ENCODE measurements at places on chromosomes 2 and 18.
A peak's percentile ranks its signal among the peaks of the same experiment; 100 is the strongest.

- no peak for DNase-seq
These were observed 37.5 kb downstream of the SLC4A3 start for GRCh38 chr2:219664944-219665343.

- no peak for DNase-seq
These were observed 119.9 kb upstream of the RND3 start for GRCh38 chr2:150607390-150607811.

GRCh38 chr2:138500592-138501424 is 762 bp upstream of the SPOPL start:
- DNase-seq = no peak

- DNase-seq = no peak
These were observed 1.7 kb downstream of the EML4 start for GRCh38 chr2:42170619-42171395.

DNA sequence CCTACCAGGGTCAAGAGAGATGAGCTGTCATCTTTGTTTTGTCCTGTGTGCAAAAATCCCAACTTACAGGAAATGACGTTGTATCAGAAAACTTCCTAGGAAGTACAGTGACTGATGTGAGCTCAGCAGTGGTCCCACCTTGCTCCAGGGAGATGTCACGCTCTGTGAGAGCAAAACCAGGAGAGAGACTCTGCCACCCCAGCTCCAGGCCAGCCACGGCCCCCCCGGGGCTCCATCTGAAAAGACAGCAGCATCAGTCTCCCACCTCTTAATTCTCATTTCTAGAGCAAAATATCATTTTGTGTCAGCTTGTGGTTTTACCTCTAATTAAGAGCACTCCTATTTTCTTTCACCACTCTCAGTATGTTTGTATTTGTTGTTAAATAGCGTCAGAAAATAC is 57.5 kb downstream of the MYL12B start:
- no peak for DNase-seq

DNA sequence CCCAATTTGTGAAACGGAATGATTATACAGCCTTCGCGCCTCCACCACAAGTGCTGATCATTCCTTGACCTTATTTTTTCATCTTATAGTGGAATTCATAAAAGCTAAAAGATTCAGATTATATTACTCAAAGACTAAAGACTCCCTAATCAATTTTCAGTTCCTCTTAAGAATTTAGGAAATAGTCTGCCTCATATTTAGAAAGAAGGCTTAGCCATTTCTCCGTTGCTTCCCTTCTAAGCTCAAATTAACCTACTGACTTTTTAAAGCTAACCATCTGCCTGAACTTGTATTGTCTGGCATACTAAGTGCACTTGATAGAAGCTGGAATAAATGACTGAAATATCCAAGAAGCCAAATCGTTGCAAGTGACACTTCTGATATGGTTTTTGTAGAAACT is 44.7 kb downstream of the HNRNPLL start:
- DNase-seq = no peak

DNA sequence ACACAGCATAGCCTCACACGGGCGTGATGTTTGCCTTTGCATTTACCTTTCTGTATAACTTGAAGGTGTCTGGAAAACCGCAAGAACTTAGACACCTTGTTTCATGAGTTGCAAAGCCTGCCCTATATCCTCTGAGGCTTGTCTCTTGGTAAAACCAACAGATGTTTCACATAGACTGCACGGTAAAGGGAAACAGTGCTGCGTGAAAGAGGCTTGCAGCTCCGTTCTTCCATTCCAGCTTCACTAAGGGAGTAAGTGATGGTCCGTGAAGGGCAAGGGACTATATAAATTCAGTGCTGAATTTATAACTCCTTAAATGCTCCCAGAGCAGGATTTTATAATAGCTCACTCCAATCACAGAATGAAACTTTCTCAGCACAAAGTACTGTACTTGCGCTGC is 360.5 kb downstream of the SOX11 start:
- no peak for DNase-seq

DNA sequence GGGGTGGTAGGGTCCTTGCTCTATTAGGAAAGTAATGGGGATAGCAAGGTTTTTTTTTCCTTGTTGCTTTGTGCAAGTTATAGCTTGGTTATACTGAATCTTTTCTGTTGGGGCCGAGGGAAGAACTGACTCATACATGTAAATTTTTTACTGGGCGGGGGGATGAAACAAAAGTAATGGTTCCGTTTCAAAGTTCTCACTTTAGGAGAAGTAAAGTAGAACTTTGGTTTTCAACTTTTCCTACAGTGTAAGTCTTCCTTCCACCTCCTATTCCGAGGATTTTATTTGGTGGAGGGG is 1.1 kb downstream of the AFTPH start:
- DNase-seq = peak; percentile 40

GRCh38 chr2:143807192-143807591 is 678.0 kb downstream of the ARHGAP15 start:
- no peak for DNase-seq

DNA sequence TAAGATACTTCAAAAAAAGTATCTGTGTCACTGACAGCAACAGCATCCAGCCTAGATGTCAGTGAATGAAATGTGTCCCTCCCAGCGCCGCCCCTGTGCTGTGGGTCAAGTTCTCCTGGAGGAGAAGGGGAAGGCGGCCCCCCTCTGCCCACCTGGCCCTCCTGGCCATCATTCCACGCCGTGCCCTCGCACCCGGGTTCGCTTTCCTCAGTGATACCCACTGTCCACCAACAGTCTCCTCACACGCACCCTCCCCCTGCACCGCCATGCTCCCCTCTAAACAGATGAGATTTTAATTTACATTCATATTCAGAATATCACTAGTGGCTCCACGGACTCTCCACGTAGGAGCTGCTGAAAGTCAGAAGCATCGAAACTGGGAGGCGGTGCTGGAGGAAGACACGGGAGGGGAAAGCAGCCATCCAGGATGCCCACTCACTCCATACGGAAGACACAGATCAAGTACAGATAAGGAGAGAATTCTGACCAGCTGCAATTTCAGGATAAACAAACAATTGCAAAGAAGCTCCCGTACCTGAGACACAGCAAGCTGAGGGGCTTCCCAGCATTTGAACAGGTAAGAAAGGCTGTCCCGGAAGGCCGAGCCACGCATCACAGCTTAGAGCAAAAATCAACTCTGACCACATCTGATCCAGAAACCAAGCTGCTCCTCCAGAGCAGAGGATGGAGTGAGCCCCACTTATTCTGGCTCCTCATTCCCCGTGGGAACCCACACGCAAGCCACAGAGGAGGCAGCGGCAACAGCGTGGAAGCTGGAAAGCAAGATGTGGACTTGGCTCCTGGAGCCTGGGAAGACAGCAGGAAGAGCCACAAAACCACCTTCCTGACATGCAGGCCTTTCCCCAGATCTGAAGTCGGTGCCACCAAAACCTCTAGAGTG is 49.7 kb downstream of the PXDN start:
- DNase-seq = no peak

DNA sequence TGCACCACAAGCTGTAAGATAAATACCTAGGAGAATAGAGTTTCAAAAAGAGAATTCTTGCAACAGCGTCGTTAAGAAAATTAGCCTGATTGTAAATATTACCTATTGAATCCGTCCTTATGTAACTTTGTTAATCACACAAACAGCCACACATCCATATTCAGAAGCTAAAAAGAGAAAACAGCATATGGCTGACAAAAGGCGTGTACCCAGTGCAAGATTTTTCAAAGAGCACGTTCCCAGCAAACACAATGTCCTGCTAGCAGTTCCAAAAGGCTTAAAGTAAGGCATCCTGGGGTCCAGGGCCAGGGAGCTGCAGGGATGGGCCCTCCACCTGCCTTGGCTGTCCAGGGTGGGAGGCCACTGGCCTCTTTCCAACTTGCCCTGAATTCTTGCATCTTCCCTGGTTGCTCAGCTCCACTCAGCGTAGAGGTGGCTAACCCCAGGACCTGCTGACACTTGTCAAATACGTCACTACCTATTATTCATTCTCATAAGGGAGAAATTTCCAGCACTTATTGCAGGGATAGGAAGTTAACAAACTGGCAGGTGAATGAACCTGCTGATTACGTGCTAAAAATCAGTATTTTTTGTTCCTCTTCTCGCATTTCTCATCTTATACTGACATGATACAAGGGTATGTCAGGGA is 102.1 kb upstream of the NEDD4L start:
- no peak for DNase-seq

GRCh38 chr2:11631462-11631861 is 38.5 kb downstream of the NTSR2 start:
- DNase-seq = no peak

GRCh38 chr2:48232351-48232750 is 297.6 kb upstream of the STON1 start:
- no peak for DNase-seq

GRCh38 chr18:41938445-41938844 is 16.6 kb upstream of the PIK3C3 start:
- DNase-seq = no peak

DNA sequence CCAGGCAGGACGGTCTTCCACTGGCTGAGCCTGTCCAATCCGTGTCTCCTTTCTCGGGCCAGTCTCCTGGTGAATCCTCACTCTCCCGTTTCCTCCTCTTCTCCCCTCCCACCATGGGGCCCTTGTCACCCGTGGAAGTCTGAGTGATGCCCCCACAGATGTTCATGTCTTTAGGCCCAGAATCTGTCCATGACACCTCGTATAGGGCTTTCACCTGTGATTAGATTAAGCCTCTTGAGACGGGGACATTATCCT is 193.5 kb downstream of the ZFP36L2 start:
- DNase-seq = no peak

- DNase-seq = no peak
These were observed 593.9 kb upstream of the NETO1 start for GRCh38 chr18:73461780-73462059.

DNA sequence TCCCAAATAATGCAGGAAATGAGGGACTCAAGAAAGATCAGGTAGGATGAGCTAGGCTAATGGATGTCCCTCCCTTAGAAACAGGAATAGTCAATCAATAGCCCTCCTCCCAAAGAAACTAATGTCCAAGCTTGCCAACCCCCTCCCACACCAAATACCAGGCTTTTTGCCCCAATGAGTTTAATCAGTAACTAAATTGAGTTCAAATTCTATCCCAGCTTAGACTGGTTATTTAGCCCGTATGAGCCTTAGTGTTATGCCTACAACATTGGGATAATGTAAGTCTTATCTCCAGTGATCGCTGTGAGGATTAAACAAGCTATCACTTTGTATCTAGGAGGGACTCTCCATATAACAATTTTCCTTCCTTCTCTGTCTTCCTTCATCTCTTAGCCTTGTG is 310.7 kb downstream of the DPP10 start:
- DNase-seq = no peak

GRCh38 chr2:237405006-237405559 is 8.9 kb downstream of the COL6A3 start:
- DNase-seq = no peak

DNA sequence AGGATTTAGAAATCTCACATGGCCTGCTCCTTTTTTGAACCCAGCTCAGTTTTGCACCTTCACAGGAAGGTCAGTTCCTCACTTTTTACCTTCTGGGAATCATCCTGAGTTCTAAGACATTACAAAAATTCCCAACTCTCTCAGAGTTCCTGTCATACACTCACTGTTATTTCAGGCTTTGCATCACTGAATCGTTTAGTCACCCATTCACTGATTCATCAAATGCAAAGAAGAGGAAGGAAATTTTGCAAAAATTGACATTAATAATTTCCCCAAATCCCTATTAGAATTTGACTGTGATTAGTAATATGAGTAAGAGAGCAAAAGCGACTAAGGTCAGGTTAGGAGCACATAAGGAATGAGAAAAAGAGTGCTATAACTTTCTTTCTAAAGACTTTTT is 197.5 kb downstream of the PDE1A start:
- DNase-seq = no peak

- DNase-seq = no peak
These were observed 70.4 kb upstream of the CYP1B1 start for GRCh38 chr2:38146275-38146906.

DNA sequence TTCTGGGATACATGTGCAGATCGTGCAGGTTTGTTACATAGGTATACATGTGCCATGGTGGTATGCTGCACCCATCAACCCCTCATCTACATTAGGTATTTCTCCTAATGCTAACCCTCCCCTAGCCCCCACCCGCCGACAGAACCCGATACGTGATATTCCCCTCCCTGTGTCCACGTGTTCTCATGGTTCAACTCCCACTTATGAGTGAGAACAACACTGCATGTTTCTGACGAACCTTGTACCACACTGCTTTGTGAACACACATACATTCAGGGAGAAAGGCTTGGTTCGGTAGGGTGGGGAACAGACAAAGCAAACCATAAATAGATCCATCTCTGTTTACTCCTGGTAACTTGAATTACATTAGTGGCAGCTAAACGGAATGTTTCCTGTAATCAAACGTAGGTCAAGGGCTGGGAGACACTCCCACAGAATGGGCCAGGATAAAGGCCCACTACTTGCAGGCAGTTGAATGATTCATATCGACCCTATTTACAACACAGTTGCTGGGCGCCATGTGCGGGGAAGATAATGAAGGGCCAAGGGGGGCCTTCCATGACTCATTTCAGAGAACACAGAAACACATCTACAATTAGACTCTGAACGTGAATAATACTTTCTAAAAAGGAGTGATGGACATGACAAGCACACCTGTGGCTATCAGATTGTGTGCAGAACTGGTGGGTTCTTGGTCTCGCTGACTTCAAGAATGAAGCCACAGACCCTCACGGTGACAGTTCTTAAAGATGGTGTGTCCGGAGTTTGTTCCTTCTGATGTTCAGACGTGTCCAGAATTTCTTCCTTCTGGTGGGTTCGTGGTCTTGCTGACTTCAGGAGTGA is 56.8 kb upstream of the KIDINS220 start:
- DNase-seq = no peak

DNA sequence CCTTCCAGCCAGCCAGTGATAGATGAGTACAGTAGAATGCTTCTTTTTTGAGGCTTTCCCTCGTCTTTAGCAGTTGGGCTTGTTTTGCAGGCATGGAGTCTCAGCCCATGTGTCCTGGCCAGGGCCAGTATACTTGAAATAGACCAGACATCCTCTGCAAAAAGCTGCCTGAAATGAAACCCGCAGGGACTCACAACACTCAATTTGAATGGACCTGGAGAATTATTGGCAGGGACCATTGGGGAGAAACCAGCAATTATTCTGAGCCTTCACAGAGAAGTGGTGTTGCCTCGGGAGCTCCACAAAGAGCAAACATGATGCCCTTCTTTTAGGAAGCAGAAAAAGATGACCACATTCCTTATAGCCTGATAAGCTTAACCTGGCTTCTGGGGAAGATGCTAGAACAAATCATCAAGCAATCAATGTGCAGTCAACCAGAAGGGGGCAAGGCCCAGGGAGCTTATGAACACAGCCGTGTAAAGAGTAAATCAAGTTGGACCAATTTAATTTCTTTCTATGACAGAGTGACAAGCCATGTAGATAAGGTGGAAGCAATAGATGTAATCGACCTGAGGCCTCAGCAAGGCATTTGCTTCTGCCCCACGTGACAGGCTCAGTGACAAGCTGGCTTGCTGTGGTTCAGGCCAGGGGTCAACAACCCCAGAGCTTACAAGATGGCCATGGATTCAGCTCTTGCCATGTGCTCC is 42.1 kb downstream of the BOD1L2 start:
- no peak for DNase-seq

All from CD4-positive, alpha-beta T cell treated with Interleukin-12 subunit alpha and Interleukin-12 subunit beta, for 1 hour (primary cell).